ENCODE measurements at places on chromosomes 5 and 9.

- DNase-seq: no peak
These were observed 60.6 kb downstream of the HSD17B3 start for GRCh38 chr9:96241391-96241809.

DNA sequence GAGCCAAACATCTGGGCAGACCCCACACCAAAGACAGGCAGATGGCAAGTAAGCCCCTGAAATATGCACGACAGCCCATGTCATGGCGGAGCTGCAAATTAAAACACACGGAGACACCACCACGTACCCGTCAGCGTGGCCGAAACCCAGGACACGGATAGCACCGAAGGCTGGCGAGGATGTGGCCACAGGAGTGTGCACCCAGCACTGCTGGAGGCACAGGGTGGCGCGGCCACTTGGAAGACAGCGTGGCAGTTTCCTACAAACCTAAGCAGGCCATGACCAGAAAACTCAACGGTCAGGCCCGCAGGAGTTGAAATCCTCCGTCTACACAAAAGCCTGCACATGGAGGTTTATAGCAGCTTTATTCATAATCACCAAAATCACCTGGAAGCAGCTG is 12.8 kb downstream of the SLC9A3 start:
- DNase-seq: no peak

DNA sequence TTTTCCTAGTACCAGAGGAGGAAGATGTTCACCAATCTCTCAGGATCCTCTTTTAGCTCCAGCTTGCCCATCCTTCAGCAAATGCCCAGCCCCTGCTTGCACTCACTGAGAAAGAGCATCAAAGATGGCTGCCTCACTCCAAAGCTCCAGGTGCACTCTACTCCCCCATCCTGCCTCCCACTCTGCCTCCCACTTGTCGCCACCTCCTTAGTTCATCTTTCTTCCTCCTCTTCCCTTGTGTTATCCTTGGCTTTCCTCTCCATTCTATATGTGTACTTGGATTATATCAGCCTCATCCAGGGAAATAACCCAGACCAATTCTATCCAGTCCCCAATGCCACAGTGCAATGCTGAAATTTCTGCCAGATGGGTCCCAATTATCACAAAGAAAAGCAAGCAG is 87.1 kb upstream of the CPLX2 start:
- no peak for DNase-seq

DNA sequence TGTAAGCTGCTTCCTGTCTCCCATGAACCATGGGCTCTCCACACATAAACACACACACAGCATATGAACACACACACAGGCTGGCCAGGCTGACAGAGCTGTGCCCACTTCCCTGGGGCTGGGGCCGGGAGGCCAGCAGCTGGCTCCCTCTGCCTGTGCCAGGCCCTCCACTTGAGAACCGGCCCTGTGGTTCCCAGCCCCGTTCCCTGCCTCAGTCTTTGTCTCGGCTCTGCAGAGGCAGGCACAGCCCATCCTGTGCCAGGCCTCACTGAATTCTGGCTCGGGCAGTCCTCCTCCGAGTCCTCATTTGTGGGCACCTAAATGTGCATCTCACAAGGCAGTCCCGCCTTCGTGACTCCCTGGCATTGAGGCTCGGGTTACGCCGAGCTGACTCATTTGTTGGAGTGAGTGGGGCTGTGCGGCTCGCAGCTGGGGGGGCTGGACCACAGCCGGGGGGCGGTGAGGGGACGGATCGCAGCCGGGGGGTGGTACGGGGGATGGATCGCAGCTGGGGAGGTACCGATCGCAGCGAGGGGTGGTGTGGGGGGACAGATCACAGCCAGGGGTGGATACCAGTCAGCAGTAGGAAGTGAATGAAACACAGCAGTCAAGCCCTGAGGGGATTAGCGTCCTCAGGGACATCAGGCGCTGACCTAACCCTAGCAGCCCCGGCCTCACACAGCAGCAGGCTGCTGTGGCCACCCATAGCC is 72.3 kb downstream of the PSMB7 start:
- DNase-seq: no peak

GRCh38 chr5:1497795-1498622 is 25.8 kb downstream of the LPCAT1 start:
- DNase-seq: no peak

- DNase-seq: no peak
These were observed 42.2 kb downstream of the ERP44 start for GRCh38 chr9:100056561-100056960.

GRCh38 chr5:122076669-122077365 is 1.2 kb downstream of the LOX start:
- peak; percentile 12 for DNase-seq

GRCh38 chr9:73118286-73118685 is 33.4 kb upstream of the ANXA1 start:
- no peak for DNase-seq

DNA sequence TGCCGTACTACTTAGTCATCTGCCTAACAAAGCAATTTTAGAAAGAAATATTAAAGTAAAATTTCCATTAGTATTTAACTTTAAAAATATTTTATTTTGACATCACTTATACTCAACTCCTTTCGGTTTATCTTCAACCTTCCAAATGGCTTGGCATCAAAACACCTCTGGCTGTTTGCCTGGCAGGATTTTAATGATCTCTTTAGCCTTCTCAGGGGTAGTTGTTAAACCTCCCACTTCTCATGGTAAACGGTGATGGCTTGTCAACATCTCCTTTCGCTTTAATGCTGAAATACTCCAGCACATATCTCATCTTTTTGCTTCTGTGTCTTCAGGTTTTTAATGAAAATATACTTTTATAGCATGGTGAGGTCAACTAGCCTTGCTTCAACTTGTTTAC is 747.1 kb downstream of the CETN3 start:
- DNase-seq: no peak

Measured in naive thymus-derived CD8-positive, alpha-beta T cell (primary cell).